Activated T-helper 1 cell treated with Interleukin-2 at 50 U/mL for 16 hours (primary cell): ENCODE measurements at places on chromosomes 1 and 21.
A peak's percentile ranks its signal among the peaks of the same experiment; 100 is the strongest.

- no peak for DNase-seq
Observed at GRCh38 chr1:65189576-65190115, 41.6 kb downstream of the AK4 start.

GRCh38 chr1:67735806-67736627 lies 51.0 kb downstream of the GADD45A start:
- peak; percentile 30 for DNase-seq

DNA sequence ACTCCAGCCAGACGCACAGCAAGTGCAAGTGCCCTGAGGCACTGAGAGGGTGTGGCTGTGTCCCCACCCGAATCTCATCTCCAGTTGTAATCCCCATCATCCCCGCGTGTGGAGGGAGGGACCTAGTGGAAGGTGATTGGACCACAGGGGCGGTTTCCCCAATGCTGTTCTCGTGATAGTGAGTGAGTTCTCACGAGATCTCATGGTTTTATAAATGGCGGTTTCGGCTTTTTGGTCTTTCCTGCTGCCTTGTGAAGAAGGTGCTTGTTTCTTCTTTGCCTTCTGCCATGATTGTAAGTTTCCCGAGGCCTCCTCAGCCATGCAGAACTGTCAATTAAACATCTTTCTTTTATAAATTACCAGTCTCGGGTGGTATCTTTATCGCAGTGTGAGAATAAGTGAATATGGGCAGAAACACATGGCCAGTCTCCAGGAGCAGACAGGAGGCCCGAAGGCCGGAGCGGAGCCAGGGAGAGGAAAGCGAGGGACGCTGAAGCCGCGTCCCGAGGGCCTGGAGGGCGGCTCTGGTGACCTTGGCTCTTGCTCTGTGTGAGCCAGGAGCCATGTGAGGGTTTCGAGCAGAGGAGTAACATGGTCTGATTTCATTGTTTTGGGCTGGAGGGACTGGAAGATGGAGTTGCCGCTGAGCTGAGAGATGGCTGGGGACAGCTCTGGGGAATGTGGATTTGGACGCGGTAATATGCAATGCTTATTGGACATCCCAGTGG lies 76.0 kb upstream of the C1orf174 start:
- DNase-seq = no peak

DNA sequence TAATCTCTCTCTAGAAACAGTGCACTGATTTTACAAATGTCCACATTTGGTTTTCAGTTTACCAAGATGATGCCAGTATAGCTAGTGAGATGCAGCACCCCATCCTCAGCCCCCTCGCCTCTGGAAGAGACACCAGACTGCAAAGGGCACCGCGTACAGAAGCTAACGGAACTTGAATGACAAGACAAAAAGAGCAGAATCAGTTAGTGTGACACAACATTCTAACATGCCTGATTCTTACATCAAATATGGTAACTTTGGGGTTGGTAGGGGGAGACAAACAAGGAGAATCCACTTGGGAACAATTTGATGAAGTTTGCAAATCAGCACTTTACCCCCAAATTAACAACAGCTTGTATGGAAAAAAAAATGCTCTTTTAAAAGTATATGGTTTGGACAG lies 4.1 kb upstream of the MAGOH start:
- no peak for DNase-seq

- DNase-seq = no peak
Observed at GRCh38 chr1:20342294-20343148, 51.8 kb downstream of the VWA5B1 start.
